ENCODE measurements at places on chromosomes 7 and 10. TPM values are rescaled to one million over a fixed set of nuclear protein-coding genes. Genes with fewer than 3 reads are reported as not detected.

DNA sequence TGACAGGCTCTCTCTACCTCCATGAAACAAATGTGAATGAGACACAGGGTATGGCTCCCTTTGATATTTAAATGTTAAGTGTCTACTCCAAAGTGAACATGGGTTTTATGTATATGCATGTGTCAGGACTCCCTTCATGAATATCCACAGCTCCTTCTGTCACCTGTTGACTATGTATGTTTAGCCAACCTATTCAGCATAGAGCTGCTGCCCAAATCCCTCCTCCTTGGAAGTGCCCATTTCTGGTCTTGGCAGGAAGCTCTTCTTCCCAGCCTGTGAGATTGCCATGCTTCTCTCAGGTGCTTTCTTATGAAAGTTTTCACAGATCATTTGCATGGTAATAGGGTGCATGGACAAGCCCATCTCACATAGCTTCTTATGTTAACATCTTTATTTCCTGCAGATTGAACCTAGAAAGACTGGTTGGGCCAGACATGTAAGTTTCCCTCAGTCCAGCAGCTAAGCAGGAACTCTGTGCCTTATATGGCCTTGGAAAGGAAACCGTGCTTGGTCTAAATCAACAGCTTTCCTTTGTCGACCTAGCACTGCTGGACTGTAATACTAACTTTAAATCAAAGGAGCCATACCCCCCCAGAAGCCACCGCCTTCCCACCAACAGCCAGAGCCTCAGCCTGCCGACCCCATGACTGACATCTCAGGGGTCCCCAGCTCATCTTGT is 288.9 kb downstream of the ADARB2 start:
- H3K27ac ChIP-seq, result no peak overlapping the region
- DNase-seq, result no peak
- no peaks in the 10 kb centered on the region for H3K27me3 ChIP-seq

DNA sequence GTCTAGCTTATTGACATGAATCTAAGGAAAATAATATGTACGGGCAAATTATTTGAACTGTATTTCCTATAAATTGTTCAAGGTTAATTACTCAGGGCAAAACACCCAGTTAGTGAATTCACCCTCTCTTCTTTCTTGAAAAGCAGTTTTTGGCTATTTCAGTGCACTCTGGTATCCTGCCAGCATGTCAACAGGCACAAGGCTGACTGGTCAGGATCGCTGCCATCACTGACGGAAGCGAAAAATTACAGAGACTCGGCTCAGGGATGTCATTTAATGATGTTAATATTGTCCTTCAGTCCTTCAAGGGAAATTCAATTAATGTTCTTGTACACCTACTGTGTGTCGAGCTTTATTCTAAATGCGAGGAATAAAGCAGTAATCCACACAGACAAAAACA is 28.3 kb upstream of the OLAH start:
- no peak overlapping the region for H3K4me3 ChIP-seq
- no peaks in the 10 kb centered on the region for H3K4me1 ChIP-seq
- no peak for DNase-seq

SPDYE5 gene
- not detected for total RNA-seq

DNA sequence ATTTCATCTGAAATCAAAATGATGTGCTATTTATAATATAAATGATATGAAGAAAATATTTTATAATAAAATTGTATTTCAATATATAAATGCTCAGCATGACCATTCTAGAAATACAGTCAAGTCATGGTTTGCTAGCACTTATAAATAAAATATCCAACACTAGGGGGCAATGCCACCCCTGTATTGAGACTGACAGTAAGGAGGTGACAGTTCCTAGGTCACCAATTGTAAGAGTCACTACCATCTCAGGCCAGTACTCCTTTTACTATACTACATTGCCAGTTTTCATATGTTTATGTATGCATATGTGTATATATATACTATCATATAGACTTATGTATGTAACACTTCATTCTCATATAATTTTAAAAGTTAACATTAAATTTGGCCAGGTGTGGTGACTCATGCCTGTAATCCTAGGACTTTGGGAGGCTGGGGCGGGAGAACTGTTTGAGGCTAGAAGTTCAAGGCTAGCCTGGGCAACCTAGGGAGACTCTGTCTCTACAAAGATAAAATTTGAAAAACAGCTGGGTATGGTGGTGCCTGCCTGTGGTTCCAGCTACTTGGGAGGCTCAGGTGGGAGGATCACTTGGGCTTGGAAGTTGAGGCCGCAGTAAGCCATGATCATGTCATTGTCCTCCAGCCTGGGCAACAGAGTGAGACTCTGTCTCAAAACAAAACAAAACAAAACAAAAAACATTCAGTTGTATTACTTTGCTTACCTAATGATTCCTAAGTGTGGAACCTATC is 2.4 kb upstream of the CNOT4 start:
- no peak overlapping the region for H3K4me3 ChIP-seq
- H3K27ac ChIP-seq, result no peak overlapping the region
- H3K36me3 ChIP-seq, result peaks cover 2% of the 10 kb centered on the region
- H3K27me3 ChIP-seq, result peaks cover 1% of the 10 kb centered on the region

AKR1C4 gene
- not detected for total RNA-seq

DNA sequence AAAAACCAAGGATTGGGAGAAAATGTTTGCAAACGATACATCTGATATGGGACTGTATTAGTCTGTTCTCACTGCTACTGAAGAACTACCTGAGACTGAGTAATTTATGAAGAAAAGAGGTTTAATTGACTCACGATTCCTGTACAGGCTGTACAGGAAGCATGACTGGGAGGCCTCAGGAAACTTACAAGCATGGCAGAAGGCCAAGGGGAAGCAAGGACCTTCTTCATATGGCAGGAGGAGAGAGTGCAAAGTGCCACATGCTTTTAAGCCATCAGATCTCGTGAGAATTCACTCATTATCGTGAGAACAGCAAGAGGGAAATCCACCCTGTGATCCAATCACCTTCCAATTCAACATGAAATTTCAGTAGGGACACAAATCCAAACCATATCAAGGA is 11.0 kb downstream of the ZNF713 start:
- H3K4me3 ChIP-seq, result no peak overlapping the region
- DNase-seq, result no peak
- no peaks in the 10 kb centered on the region for H3K4me1 ChIP-seq
- H3K27me3 ChIP-seq, result no peaks in the 10 kb centered on the region

ITGB8 gene
- total RNA-seq, result not detected

RET gene
- 0.13 TPM for total RNA-seq

DNA sequence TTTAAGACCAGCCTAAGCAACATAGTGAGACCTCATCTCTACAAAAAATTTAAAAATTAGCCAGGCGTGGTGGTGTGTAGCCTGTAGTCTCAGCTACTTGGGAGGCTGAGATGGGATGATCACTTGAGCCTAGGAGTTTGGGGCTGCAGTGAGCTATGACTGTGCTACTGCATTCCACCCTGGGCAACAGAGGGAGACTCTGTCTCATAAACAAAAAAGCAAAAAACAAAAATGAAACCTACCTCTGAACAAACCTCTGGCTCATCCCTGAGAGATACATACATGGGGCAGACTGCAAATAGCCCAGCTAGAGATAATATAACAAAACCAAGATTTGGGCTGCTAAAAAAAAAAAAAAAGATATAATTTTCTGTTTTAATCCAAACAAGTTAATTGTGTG is 19.5 kb downstream of the C10orf67 start:
- H3K4me1 ChIP-seq, result peaks cover 2% of the 10 kb centered on the region
- no peaks in the 10 kb centered on the region for H3K36me3 ChIP-seq
- peaks cover 19% of the 10 kb centered on the region for H3K27me3 ChIP-seq
- H3K27ac ChIP-seq, result no peak overlapping the region

DNA sequence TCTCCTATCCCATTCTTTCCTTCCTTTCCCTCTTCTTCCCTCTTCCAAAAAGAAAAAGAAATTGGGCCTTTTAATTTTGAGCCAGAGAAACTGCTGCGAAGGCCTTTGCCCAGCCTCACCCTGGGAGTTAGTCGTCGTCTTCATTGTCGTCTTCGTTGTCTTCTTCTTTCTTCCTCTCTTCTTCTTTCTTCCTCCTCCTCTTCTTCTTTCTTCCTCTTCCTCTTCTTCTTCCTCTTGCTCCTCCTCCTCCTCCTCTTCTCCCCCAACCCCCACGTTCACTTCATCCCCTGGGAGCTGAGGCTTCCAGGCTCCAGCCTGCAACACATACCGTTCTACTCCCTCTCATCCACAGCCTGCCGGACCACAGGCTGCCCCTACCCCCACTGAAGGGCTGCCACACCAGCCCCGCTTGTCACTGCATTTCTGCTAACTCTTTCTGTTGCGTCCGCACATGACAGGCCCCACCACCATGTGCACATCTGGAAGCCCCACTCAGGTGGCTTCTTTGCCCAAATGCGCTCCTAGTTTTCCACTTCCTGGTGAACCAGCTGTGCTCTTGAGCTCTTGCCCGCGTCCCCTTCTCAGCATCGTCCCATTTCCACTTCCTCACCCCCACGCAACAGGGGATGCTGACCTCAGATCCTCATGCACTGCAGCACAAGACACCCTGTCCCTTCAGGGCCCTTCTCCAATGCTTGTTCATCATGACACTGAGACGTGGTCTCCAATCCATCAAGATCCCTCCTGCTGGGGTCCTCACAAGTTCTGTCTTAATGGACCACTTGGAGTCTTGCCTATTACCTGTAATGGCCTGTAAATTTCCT is 94.9 kb upstream of the SH2B2 start:
- no peaks in the 10 kb centered on the region for H3K27me3 ChIP-seq
- H3K4me3 ChIP-seq, result no peak overlapping the region
- no peak overlapping the region for H3K27ac ChIP-seq
- H3K4me1 ChIP-seq, result no peaks in the 10 kb centered on the region
- H3K36me3 ChIP-seq, result no peaks in the 10 kb centered on the region
- DNase-seq, result no peak

CRYGN gene
- 0.50 TPM for total RNA-seq

- H3K36me3 ChIP-seq, result no peaks in the 10 kb centered on the region
- H3K4me3 ChIP-seq, result no peak overlapping the region
- no peak overlapping the region for H3K27ac ChIP-seq
- H3K4me1 ChIP-seq, result no peaks in the 10 kb centered on the region
These were observed 181.3 kb downstream of the BAMBI start for GRCh38 chr10:28858646-28859045.

EEF1AKMT2 gene
- 22.3 TPM for total RNA-seq

DNA sequence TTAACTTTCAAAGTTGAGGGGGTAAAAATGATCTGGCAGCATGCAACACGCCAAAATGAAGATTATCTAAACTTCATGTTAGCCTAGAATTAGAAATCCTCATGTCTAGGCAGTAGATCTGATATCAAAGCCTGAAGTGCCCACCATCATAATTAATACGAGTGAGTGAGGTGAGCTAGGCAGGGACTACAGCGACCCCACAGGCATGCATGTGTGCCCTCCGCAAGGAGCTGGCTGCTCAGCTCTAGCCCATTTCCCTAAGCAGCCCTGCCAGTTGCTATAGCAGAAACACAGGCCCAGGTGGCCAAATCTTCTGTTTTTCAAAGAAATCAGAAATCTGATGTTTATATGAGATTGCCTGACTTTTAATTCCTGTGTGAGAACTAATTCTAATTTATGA is 93.1 kb upstream of the IFRD1 start:
- H3K4me3 ChIP-seq, result no peak overlapping the region
- peaks cover 8% of the 10 kb centered on the region for H3K27me3 ChIP-seq
- DNase-seq, result no peak
- H3K27ac ChIP-seq, result no peak overlapping the region

GRCh38 chr7:4964506-4964905 is 5.5 kb upstream of the MMD2 start:
- H3K27ac ChIP-seq, result no peak overlapping the region
- no peak overlapping the region for H3K4me3 ChIP-seq
- peaks cover 4% of the 10 kb centered on the region for H3K4me1 ChIP-seq
- H3K36me3 ChIP-seq, result no peaks in the 10 kb centered on the region
- H3K27me3 ChIP-seq, result peaks cover 2% of the 10 kb centered on the region

CYP2E1 gene
- 0.13 TPM for total RNA-seq

DNA sequence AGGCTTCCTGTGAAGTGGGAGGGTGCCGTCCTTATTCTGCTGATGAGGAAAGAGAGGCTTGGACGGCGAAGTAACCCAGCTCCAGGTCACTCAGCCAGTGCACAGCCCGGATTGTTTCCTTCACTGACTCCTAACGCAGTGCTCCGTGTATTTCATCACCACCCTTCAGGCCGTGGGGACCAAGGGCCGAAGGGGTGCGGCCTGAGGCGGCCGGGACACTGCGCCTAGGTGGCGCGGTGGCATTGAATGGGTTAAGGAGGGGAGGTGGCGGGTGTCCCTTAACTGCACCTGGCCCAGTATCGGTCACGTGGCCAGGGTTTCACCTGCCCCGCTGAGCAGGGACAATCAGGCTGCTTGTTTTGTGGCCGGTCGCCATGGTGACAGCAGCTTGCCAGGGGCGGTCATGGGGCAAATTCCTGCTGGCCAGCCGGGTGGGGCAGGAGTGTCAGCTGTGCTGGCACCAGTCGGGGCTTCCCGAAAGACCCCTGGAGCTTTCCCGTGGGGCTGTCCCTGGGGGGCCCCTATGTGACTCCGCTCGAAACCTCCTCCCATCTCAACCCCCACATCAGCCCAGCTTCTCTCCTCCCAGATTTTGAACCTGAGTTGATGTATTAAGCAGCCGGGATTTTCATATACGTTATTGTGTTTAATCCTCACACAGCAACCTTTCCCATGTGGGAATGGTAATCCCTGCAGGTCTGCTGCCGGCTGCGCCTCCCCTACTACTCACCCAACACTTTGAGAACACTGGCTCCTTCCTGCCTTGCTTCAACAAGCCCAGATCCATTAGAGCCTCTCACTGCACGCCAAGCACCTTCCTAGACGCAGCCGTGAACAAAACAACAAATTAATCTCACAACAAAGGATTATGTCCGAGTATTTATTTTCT is 4.4 kb upstream of the ABHD11 start:
- H3K4me1 ChIP-seq, result peaks cover 3% of the 10 kb centered on the region
- no peak overlapping the region for H3K4me3 ChIP-seq
- H3K36me3 ChIP-seq, result no peaks in the 10 kb centered on the region
- H3K27ac ChIP-seq, result no peak overlapping the region
- H3K27me3 ChIP-seq, result no peaks in the 10 kb centered on the region
- DNase-seq, result no peak

DNA sequence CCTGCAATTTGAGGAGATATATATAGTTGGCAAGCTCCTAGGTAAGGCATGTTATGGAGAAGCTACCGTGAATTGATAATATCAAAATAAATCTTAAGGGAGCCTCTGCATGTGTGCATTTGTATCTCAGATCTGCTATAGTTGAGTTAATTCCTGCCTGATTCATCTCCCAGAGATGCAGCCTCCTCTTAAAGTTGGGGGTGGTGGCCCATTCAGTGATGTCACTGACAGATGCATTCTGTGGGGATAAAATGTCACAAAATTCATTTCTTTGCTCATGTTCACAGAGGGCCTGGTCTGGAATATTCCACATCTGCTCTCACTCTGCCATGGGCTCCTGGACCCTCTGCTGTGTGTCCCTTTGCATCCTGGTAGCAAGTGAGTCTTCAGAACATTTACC is 185.8 kb upstream of the PRSS1 start:
- peaks cover 4% of the 10 kb centered on the region for H3K4me1 ChIP-seq
- DNase-seq, result no peak
- peaks cover 5% of the 10 kb centered on the region for H3K27me3 ChIP-seq
- H3K4me3 ChIP-seq, result peak overlapping the region; percentile 27

Data from activated CD8-positive, alpha-beta T cell treated with anti-CD3 and anti-CD28 coated beads, Interleukin-2, amount 10 ng/mL, durations not matched to agents 7 days and 5 days (primary cell).